ENCODE measurements at places on chromosomes 7 and 10.

DNA sequence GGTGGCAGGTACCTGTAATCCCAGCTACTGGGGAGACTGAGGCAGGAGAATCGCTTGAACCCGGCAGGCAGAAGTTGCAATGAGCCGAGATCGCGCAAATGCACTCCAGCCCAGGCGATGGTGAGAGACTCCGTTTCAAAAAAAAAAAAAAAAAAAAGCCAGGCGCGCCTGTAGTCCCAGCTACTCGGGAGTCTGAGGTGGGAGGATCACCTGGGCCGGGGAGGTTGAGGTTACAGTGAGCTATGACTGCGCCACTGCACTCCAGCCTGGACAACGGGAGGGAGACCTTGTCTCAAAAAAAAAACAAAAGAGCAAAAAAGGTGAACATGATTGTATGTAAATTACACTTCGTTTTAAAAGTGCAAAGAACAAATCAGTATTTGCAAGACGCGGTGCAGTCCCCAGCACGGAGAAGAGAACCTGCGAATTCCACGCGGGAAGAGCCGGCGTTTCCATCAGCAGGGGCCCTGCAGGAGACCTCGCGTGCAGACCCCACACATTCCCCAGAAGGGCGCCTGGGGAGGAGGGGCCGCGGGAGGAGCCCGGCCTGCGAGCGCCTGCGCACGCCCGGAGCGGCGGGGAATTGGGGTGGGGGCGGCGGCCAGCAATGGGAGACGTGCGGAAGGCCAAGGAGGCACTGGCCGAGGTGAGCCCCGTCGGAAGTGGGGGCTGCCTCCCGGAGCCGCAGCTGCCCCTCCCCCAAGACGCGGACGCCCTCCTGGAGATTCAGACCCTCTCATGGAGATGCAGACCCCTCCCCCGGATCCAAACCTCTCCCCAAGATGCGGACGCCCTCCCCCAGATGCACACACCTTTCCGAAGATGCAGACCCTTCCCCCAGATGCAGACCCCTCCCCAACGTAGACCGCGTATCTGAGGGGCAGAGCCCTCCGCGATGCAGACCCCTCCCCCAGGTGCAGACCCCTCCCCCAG lies 16.7 kb upstream of the SUN1 start:
- H3K4me3 ChIP-seq = peak overlapping the region; percentile 50
- DNase-seq = peak; percentile 57
- no peaks in the 10 kb centered on the region for H3K27me3 ChIP-seq
- no peaks in the 10 kb centered on the region for H3K36me3 ChIP-seq

DNA sequence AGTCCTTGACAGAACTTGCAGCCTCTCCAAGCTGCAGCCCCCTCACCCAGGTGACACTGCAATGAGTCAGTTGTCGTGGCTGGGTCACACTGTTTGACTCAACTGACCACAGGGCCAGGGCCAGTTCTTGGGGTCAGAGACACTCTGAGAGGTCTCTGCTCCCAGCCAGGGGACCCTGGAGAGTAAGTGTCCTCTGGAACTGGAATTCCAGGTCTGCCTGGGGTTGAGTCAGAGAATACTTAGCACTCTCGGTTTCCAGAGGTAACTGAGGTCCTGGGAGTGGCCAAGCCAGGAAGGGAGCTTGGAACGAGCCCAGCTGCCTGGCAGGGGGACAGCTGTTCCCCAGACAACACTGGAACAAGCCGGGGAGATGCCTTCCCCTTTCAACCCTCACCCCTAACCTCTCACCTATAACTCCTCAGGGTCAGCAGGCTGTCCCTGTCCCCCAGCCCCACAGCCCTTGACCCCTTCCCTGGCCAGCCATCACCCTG lies 2.2 kb upstream of the MYL10 start:
- H3K4me3 ChIP-seq = no peak overlapping the region
- H3K27ac ChIP-seq = no peak overlapping the region
- DNase-seq = no peak
- no peaks in the 10 kb centered on the region for H3K4me1 ChIP-seq
- H3K36me3 ChIP-seq = no peaks in the 10 kb centered on the region
- H3K27me3 ChIP-seq = no peaks in the 10 kb centered on the region

GRCh38 chr7:121305109-121305508 lies 23.7 kb upstream of the WNT16 start:
- H3K36me3 ChIP-seq = no peaks in the 10 kb centered on the region
- no peak overlapping the region for H3K4me3 ChIP-seq
- H3K4me1 ChIP-seq = no peaks in the 10 kb centered on the region
- H3K27me3 ChIP-seq = peaks cover 1% of the 10 kb centered on the region
- no peak overlapping the region for H3K27ac ChIP-seq

- no peak overlapping the region for H3K27ac ChIP-seq
- H3K4me1 ChIP-seq = no peaks in the 10 kb centered on the region
- DNase-seq = no peak
- H3K4me3 ChIP-seq = no peak overlapping the region
Observed at GRCh38 chr7:35536396-35536826, 158.5 kb downstream of the HERPUD2 start.

DNA sequence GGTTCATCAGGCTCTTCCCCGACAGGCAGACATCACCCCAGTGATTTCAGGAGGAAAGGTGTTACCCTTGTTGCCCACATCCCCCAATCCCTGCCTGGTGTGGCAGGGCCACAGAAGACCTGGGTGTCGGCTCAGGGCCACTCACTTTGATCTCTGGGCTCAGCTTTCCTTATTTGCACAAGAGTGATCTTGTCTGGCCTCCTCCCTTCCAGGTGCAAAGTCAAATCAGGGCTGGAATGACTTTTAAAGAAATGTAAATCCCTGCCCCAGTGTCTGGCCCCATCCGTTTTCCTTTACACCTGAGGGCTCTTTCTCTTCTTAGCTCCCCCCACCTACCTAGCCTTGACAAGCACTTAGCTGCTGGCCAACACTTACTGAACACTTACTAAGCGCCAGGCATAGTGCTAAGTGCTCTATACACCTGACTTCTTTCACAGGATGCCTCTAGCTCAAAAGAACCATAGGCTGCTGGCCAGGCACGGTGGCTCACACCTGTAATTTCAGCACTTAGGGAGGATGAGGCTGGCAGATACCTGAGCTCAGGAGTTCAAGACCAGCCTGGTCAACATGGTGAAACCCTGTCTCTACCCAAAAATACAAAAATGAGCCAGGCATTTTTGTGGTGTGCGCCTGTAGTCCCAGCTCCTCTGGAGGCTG lies 979 bp upstream of the NODAL start:
- peak; percentile 27 for DNase-seq
- peaks cover 50% of the 10 kb centered on the region for H3K27me3 ChIP-seq
- H3K36me3 ChIP-seq = no peaks in the 10 kb centered on the region
- H3K4me3 ChIP-seq = no peak overlapping the region
- no peak overlapping the region for H3K27ac ChIP-seq

DNA sequence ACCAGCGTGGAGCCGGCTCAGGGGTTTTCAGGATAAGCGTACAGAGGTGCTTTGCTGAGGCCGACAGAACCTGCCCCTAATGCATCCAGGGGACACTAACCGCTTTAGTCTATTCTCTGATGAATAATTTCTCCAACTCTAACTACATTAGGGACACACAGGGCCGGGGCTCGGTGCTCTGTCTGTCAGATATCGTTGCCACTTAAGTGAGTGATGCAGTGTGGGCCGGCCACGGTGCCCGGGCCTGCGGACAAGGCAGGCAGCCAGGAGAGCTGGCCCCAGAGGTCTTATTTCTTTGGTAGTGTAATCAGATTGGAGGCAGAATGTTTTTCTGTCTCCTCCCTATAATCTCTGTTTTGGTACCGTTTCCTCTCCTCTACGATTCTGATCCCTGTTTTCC lies 62.7 kb downstream of the ADRA2A start:
- H3K4me3 ChIP-seq = no peak overlapping the region
- no peaks in the 10 kb centered on the region for H3K4me1 ChIP-seq
- DNase-seq = no peak
- no peaks in the 10 kb centered on the region for H3K27me3 ChIP-seq

DNA sequence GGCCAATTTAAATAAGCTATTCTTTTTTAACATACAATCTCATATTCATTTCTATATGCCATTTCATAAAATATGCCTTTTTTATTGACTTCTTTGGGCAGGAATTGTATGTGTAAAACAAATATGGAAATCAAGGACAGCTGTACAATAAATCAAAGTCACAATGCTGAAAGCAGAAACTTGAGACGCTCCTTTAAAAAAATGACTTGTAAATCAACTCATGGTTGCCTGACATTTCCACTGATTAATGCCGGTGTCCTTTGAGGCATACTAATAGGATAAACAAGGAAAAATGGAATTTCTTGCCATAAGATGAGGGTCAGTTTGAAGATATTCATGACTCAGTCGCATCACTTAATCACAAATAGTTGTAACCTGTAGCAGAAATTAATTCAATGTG lies 247.4 kb upstream of the TEX47 start:
- no peak overlapping the region for H3K27ac ChIP-seq
- H3K4me1 ChIP-seq = no peaks in the 10 kb centered on the region
- H3K4me3 ChIP-seq = no peak overlapping the region
- no peaks in the 10 kb centered on the region for H3K36me3 ChIP-seq
- DNase-seq = no peak

DNA sequence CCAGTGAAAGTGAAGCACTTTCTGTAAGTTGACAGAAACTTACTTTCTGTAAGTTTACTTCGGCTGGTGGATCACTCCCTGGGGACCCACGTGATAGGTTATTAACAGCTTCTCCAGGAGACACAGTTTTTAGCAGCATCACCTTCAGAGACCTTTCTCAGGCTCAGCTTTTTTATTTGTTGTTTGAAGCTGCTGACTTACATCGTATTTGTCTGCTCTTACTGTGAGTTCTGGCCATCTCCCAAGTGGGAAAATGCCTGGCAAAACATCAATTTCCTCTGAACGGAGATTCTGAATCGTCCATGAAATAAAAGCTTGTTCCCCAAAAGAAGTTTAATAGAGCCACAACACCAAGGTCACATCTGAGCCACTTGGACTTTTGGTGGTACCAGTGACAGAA lies 178.7 kb upstream of the PODXL start:
- DNase-seq = no peak
- no peak overlapping the region for H3K27ac ChIP-seq
- H3K36me3 ChIP-seq = no peaks in the 10 kb centered on the region
- no peak overlapping the region for H3K4me3 ChIP-seq
- H3K27me3 ChIP-seq = peaks cover 4% of the 10 kb centered on the region

- DNase-seq = no peak
- no peaks in the 10 kb centered on the region for H3K27me3 ChIP-seq
- no peaks in the 10 kb centered on the region for H3K4me1 ChIP-seq
- H3K36me3 ChIP-seq = no peaks in the 10 kb centered on the region
- H3K4me3 ChIP-seq = no peak overlapping the region
- no peak overlapping the region for H3K27ac ChIP-seq
Observed at GRCh38 chr10:4883079-4883739, 57.2 kb downstream of the AKR1E2 start.

DNA sequence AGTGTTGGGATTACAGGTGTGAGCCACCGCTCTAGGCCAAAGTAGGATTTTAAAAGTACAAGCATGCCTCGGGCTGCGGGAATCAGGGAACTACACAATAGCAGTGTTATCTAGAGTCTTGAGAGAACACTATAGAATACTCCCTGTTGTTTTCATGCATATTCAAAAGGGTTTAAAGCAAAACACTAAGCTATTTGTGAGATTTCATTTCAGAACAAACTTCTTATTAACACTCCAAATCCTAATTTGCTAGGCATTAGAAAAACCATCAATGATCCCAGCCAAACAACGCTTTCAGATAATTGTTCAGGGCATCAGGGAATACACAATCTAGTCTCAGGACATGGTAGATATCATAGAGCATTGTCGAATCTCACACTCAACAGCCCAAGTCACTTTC lies 13.9 kb downstream of the DENND11 start:
- peaks cover 23% of the 10 kb centered on the region for H3K36me3 ChIP-seq
- DNase-seq = no peak
- H3K27ac ChIP-seq = no peak overlapping the region
- H3K27me3 ChIP-seq = no peaks in the 10 kb centered on the region
- H3K4me1 ChIP-seq = no peaks in the 10 kb centered on the region
- H3K4me3 ChIP-seq = no peak overlapping the region

DNA sequence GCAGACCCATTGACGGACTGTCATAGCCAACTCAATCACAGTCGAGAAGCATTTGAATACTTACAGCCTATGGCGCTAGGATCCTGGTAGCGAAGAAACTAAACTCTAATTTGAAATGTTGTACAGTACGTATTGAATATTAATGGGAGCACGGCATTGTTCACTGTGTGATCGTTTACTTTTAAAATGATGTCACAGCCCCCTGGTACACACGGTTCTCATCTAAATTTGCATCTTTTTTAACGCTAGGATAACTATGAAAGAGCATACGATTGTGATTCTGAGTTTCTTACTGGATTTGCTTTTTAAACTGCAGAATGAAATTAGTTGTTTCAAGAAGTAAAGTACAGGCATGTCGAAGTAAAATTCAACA lies 895 bp upstream of the NAPEPLD start:
- H3K27me3 ChIP-seq = no peaks in the 10 kb centered on the region
- no peaks in the 10 kb centered on the region for H3K4me1 ChIP-seq
- peak overlapping the region; percentile 96 for H3K27ac ChIP-seq
- DNase-seq = no peak

DNA sequence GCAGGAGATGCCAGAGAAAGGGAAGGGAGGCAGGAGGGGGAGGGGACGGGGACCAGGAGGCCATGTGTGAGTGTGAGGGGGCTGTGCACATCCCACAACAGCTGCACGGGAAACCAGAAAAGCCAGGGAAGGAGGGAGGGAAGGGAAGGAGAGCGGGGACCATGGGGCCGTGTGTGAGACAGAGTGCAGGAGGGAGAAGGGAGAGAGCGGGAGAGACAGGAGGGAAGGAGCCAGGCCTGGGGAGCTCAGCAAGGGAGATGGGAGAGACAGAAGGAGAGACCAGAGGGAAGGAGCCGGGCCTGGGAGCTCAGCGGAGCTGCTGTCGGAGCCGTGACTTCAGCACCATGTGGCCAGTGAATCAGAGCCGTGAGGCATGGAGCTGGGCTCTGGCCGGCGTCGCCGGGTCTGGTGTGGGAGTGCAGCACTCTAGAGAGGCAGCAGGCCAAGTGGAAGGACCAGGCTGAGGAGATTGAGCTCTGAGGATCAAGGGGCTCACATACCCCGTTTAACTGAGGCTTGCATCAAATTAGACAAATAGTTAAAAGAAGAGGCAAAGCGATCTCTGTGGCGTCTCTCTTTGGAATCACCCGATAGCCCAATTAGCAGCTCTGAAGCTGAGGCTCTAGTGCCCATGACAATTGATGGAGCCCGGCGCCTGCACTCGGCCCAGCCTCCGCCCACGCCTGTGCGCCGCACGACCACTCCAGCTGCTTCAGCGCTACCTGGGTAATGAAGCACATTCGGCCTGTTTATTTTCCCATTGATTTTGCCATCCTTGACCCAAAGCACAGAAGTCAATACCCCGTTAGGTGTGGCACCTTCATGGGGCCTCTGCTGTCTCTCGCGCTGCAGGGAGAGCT lies 150.4 kb downstream of the MAD1L1 start:
- H3K4me3 ChIP-seq = no peak overlapping the region
- DNase-seq = no peak
- H3K4me1 ChIP-seq = no peaks in the 10 kb centered on the region

Measured in small intestine (tissue), 16 donors.